ENCODE measurements at places on chromosomes 6 and 20.

GRCh38 chr6:80454661-80455365, 348.3 kb downstream of the BCKDHB start:
- H3K36me3 ChIP-seq: no peaks in the 10 kb centered on the region
- H3K27me3 ChIP-seq: no peaks in the 10 kb centered on the region

GRCh38 chr20:5863040-5863833, 87.1 kb downstream of the TRMT6 start:
- H3K4me1 ChIP-seq: no peaks in the 10 kb centered on the region
- H3K36me3 ChIP-seq: no peaks in the 10 kb centered on the region
- H3K4me3 ChIP-seq: no peak overlapping the region
- no peak for DNase-seq

GRCh38 chr6:22332711-22333110, 35.9 kb upstream of the PRL start:
- DNase-seq: no peak
- no peak overlapping the region for H3K4me3 ChIP-seq
- H3K27me3 ChIP-seq: no peaks in the 10 kb centered on the region
- no peaks in the 10 kb centered on the region for H3K36me3 ChIP-seq
- H3K4me1 ChIP-seq: no peaks in the 10 kb centered on the region
- no peak overlapping the region for H3K27ac ChIP-seq

- no peak for DNase-seq
- no peak overlapping the region for H3K4me3 ChIP-seq
- no peak overlapping the region for H3K27ac ChIP-seq
- H3K27me3 ChIP-seq: no peaks in the 10 kb centered on the region
- no peaks in the 10 kb centered on the region for H3K4me1 ChIP-seq
These were observed 359.4 kb downstream of the ADGRB3 start for GRCh38 chr6:68994521-68994920.

DNA sequence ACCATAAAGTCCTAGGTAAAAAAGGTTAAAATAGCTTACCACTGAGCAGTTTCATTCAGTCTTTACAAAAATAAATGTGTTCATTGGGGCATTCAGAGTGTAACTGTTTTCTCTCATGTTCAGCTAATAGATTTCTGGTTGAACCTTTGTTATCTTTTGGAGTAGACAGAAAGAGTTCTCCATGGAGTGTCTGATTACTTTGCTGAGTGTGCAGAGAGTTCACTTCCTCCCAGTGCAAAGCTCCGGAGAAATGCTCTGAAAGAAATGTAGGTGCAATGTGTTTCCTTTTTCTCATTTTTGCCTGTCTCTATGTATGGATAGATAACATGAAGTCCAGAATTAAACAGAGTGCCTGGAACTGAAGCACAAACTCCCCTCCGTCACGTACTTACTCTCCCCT, 52.6 kb downstream of the JAG1 start:
- H3K36me3 ChIP-seq: no peaks in the 10 kb centered on the region
- no peaks in the 10 kb centered on the region for H3K27me3 ChIP-seq
- peaks cover 18% of the 10 kb centered on the region for H3K4me1 ChIP-seq
- DNase-seq: no peak

GRCh38 chr20:15564981-15565380, 1008.3 kb downstream of the KIF16B start:
- no peak overlapping the region for H3K27ac ChIP-seq
- H3K4me3 ChIP-seq: no peak overlapping the region
- peaks cover 20% of the 10 kb centered on the region for H3K4me1 ChIP-seq
- no peaks in the 10 kb centered on the region for H3K27me3 ChIP-seq
- H3K36me3 ChIP-seq: no peaks in the 10 kb centered on the region
- DNase-seq: no peak

DNA sequence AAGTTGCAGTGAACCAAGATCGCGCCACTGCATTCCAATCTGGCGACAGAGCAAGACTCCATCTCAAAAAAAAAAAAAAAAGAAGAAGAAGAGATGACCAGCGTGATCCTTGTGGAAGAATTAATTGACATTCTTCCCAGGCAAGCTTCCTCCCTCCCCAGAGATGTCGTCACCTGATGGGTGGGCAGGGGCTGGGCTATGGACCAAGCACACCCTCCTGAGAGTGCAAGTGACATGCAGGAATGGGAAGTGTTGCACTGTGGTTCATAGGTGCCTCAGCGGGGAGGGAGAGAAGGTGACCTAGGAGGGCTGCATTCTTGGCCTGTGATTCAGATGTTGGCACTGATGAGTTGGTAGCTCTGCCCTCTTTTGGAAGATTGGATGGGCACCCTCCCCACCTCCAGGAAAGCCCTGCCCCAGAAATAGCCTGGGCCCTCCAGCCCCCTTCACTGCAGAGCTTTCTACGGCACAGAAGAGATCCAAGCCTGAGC, 37.8 kb downstream of the TAF8 start:
- H3K4me1 ChIP-seq: no peaks in the 10 kb centered on the region
- DNase-seq: no peak
- no peak overlapping the region for H3K27ac ChIP-seq
- no peaks in the 10 kb centered on the region for H3K36me3 ChIP-seq

GRCh38 chr6:98054453-98054852, 771.4 kb upstream of the MMS22L start:
- no peak overlapping the region for H3K27ac ChIP-seq
- H3K4me1 ChIP-seq: no peaks in the 10 kb centered on the region
- no peaks in the 10 kb centered on the region for H3K36me3 ChIP-seq
- no peak overlapping the region for H3K4me3 ChIP-seq
- H3K27me3 ChIP-seq: no peaks in the 10 kb centered on the region
- no peak for DNase-seq

- H3K27ac ChIP-seq: peak overlapping the region; percentile 24
- peak; percentile 91 for DNase-seq
- H3K36me3 ChIP-seq: no peaks in the 10 kb centered on the region
- H3K4me3 ChIP-seq: no peak overlapping the region
- H3K4me1 ChIP-seq: peaks cover 35% of the 10 kb centered on the region
- H3K27me3 ChIP-seq: no peaks in the 10 kb centered on the region
These were observed 84.2 kb downstream of the CEBPB start for GRCh38 chr20:50274570-50275430.

DNA sequence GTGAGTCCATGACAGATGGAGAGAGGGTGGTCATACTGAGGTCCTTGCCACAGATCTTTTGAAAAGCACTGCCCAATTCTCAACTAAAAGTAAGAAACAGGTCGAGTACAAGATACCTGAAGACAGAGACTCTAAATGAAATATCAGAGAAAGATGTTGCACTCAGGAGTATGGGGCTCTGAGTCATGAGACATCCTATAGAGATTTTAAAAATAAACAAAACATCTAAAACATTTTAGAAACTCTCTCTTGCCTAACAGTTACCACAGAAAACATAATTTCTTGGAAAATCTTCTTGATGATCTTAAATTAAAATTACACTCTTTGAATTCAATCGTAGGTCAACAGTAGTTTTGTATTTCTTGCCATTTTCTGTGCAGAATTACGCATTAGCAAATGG, 348.9 kb upstream of the MARCKS start:
- no peak overlapping the region for H3K4me3 ChIP-seq
- H3K4me1 ChIP-seq: no peaks in the 10 kb centered on the region

- no peak for DNase-seq
- H3K4me1 ChIP-seq: peaks cover 9% of the 10 kb centered on the region
- H3K27me3 ChIP-seq: no peaks in the 10 kb centered on the region
These were observed 63.7 kb downstream of the IGF2R start for GRCh38 chr6:160032538-160032937.

DNA sequence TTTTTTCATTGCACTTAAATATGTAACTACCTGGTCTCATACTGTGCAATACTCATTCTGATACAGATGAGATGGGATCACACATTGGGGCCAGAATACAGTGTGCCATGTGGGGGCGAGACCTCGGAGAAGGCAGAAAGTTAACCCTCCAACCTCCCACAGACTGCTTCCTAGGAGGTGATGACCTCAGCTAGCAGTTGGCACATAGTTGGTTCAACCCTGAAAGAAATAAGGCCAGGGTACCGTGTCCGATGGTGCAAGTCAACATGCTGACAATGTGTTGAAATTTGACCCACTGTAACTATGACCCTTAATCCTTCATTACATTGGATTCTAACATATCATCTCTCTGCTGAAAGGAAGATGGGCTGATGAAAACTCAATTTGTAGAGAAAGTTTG, 61.9 kb downstream of the GJA10 start:
- no peak overlapping the region for H3K4me3 ChIP-seq
- H3K27me3 ChIP-seq: no peaks in the 10 kb centered on the region
- no peak for DNase-seq
- no peak overlapping the region for H3K27ac ChIP-seq
- peaks cover 7% of the 10 kb centered on the region for H3K36me3 ChIP-seq
- no peaks in the 10 kb centered on the region for H3K4me1 ChIP-seq

DNA sequence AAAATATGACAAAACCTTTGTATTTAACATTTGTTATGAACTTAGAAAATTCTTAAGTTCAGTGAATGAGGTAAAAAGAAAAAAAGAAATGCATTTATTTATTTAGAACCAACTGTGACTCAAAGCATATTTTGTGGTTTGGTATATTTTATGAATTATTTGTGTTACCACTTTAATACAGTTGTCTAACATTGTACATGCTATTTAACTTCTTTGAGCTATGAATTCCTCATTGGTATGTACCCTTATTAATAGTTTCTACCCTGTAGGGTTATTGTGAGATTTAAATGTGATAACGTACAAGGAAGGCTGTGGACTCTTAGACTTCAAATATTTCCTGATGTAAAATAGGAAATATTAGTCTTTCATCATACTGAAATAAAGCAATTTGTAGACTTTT, 162.6 kb downstream of the MMUT start:
- H3K4me1 ChIP-seq: no peaks in the 10 kb centered on the region
- H3K27ac ChIP-seq: no peak overlapping the region
- no peak overlapping the region for H3K4me3 ChIP-seq
- no peaks in the 10 kb centered on the region for H3K27me3 ChIP-seq
- DNase-seq: no peak

DNA sequence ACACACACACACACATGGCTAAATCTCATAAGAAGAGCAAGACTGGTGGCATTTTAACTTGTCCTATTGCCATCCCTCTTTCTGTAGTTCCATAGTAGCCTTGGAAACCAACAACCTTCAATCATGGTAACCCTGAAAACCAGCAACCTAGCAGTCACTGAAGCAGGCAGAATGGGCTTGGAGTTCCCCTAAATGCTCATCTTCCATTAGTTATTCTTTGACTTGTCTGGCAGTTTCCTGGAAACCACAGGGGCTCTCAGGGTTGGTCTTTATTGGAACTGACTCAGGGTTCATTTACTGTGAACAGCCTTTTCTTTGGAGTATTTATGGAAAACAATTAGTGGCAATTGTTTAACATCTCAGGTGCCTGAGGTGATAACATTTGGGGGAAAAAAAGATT, 19.4 kb upstream of the BRPF3 start:
- H3K4me3 ChIP-seq: no peak overlapping the region
- no peaks in the 10 kb centered on the region for H3K27me3 ChIP-seq
- no peaks in the 10 kb centered on the region for H3K36me3 ChIP-seq

DNA sequence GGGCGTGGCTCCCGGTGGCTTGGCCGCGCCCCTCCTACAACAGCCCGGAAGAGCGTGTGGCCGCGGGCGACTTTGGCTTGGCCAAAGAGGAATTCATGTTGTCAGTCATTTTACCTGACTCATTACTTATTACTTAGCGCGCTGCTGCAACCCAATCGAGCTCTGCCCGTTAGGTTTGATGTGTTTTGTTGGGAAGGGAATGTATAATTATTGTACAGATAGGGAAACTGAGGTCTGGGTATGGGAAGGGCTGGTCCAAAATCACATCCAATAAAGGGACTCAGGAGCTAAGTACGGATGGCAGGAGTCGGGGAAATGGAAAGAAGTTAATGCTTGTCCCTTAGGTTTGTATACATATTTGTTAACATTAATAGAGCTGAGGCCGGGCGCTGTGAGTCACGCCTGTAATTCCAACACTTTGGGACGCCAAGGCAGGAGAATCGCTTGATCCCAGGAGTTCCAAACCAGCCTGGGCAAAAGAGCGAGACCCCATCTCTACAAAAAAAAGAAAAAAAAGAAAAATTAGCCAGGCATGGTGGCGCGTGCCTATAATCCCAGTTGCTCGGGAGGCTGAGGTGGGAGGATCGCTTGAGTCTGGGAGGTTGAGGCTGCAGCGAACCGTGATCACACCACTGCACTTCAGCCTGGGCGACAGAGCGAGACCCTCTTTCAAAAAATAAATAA, 639 bp upstream of the ZNF335 start:
- H3K36me3 ChIP-seq: peaks cover 17% of the 10 kb centered on the region
- peaks cover 26% of the 10 kb centered on the region for H3K4me1 ChIP-seq
- H3K27ac ChIP-seq: peak overlapping the region; percentile 100

DNA sequence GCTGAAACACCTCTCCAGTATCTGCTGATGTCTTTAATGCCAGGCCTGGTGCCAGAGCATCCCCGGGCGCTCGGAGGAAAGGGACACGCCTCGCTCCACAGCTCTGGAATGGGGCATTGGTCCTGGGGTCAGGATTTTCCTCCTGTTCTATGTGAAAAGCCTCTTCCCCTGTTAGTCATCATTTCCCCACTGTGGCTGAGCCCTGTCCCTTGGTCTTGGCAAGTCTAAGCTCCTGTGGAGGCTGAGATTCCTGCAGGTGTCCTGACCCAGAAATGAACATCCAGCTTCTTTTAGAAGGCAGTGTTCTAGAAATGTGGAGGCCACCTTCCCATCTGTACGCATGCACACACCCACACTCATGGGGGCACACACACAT, 19.4 kb downstream of the SYNDIG1 start:
- no peaks in the 10 kb centered on the region for H3K4me1 ChIP-seq
- DNase-seq: no peak
- H3K36me3 ChIP-seq: peaks cover 4% of the 10 kb centered on the region
- H3K4me3 ChIP-seq: no peak overlapping the region
- H3K27me3 ChIP-seq: no peaks in the 10 kb centered on the region

GRCh38 chr20:63982937-63983336, 2.0 kb downstream of the PRPF6 start:
- H3K27ac ChIP-seq: no peak overlapping the region
- H3K4me3 ChIP-seq: no peak overlapping the region
- H3K4me1 ChIP-seq: no peaks in the 10 kb centered on the region
- H3K36me3 ChIP-seq: peaks cover 49% of the 10 kb centered on the region
- no peaks in the 10 kb centered on the region for H3K27me3 ChIP-seq
- no peak for DNase-seq

DNA sequence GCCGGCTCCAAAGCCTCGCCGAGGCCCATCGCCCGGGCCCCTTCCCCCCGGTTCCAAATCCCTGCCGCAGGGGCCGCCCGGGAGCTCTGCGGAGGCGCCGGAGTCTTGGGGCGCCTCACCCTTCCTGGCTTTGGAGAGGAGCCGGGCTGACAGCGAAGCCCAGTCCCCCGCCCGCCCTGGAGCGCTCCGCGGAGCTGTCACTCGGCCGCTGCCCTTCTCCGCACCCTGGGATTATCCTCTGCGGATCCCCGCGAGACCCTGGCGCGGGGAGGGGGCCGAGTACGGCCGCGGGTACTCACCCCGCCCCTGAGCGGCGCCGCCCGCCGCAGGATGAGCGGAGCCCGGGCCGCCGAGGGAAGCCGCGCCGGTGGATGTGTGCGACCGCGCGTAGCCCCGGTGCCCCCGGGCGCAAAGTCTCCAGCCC, 343 bp downstream of the SNAP91 start:
- H3K27ac ChIP-seq: no peak overlapping the region
- no peak for DNase-seq
- H3K4me1 ChIP-seq: no peaks in the 10 kb centered on the region
- H3K36me3 ChIP-seq: no peaks in the 10 kb centered on the region
- H3K4me3 ChIP-seq: peak overlapping the region; percentile 76

Data from tibial artery (tissue), 4 donors.